ENCODE measurements at places on chromosomes 1 and 21.

GRCh38 chr1:42998386-42998785 is 39.7 kb upstream of the SLC2A1 start:
- no peak for DNase-seq

DNA sequence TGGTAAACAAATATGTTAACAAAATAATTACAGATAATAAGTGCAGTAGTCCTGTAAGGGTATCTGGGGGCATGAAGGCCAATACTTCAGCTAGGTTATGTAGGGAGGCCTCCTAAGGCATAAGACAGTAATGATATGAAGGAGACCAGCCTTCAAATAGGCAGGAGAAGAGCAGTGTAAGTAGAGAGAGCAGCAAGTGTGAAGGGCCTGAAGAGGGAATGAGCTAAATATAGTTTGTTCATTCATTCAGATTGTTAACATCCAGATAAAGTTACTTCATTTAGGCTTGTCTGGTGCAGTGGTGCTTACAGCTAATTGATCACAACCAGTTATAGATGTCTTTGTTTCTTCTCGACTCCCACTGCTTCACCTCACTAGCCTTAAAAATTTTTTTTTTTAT is 71.1 kb downstream of the EPB41 start:
- no peak for DNase-seq

DNA sequence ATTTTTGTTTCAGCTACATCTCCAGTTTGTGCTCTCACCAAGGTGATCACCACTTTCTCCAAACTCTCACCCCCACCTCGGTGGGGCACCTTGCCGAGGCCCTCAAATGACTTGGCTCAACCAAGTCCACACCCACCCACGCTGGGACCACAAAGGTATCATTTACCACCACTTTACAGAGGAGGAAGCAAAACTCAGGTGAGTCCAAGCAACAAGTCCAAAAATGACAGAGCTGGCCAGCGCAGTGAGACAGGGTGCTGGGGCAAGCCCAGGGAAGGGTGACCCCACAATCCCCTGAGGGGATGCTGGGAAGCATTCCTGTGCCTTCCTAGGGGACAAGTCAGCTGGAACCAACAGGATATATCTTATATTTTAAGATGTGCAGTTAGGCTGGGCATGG is 24.7 kb downstream of the SSBP3 start:
- DNase-seq = no peak

DNA sequence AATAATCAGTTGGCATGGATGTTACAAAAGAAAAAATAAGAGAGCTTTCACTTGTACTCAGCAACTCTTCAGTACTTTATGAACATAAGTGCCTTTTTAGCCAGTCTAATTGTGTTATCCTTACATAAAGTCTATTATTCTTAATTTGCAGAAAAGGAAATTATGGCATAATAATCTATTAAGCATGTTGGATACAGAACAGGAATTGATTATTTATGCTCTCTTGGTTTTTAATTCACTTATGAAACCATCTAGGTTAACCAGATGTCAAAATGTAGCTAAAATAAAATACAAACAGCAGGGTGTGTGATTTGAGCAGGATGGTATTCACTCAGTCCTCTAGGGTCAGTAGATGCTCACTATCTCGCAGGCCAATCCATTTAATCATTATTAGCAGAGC is 79.7 kb downstream of the PLPPR5 start:
- no peak for DNase-seq

DNA sequence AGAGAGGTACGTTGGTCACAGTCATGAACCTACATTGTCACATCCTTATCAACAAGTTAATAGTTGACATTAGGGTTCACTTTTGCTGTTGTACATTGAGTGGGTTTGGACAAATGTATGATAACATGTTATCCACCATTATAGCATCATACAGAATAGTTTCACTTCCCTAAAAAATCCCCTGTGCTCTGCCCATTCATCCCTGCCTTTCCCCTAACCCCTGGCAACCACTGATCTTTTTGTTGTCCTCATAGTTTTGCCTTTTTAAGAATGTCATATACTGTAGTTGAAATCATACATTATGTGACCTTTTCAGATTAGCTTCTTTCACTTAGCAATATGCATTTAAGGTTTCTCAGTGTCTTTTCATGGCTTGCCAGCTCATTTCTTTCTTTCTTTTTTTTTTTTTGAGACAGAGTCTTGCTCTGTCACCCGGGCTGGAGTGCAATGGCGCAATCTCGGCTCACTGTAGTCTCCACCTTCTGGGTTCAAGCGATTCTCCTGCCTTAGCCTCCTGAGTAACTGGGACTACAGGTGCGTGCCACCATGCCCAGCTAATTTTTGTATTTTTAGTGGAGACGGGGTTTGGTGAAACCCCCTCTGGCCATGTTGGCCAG is 50.6 kb downstream of the UCK2 start:
- DNase-seq = no peak
